Immature natural killer cell (primary cell): ENCODE measurements at places on chromosomes 6 and 20. TPM values are rescaled to one million over a fixed set of nuclear protein-coding genes. Genes with fewer than 3 reads are reported as not detected.

GRCh38 chr6:129936329-129937165, 75.4 kb upstream of the TMEM244 start:
- peak; percentile 31 for DNase-seq
- H3K4me1 ChIP-seq, result no peaks in the 10 kb centered on the region
- H3K27ac ChIP-seq, result no peak overlapping the region
- peaks cover 6% of the 10 kb centered on the region for H3K27me3 ChIP-seq
- no peaks in the 10 kb centered on the region for H3K36me3 ChIP-seq
- H3K4me3 ChIP-seq, result no peak overlapping the region

- H3K27me3 ChIP-seq, result peaks cover 5% of the 10 kb centered on the region
- H3K27ac ChIP-seq, result no peak overlapping the region
- H3K36me3 ChIP-seq, result no peaks in the 10 kb centered on the region
- no peak overlapping the region for H3K4me3 ChIP-seq
- DNase-seq, result no peak
These were observed 43.1 kb upstream of the CD93 start for GRCh38 chr20:23129266-23129665.

DNA sequence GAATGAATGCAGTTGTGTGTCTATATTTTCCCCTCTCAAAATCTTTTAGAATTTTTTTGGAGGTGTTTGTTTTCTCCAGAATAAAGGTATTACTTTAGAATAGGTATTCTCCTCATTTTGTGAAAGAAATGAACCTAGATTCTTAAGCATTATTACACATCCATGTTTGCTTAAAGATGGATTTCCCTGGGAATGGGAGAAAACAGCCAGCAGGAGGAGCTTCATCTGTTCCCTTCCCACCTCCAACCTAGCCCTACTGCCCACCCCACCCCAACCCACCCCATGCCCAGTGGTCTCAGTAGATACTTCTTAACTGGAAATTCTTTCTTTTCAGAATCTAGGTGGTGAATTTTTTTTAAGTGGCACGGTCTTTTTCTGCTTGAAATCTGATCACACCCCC, 127.8 kb downstream of the CD109 start:
- DNase-seq, result no peak
- no peak overlapping the region for H3K27ac ChIP-seq

The KHDRBS2 gene
- not detected for polyA plus RNA-seq

DNA sequence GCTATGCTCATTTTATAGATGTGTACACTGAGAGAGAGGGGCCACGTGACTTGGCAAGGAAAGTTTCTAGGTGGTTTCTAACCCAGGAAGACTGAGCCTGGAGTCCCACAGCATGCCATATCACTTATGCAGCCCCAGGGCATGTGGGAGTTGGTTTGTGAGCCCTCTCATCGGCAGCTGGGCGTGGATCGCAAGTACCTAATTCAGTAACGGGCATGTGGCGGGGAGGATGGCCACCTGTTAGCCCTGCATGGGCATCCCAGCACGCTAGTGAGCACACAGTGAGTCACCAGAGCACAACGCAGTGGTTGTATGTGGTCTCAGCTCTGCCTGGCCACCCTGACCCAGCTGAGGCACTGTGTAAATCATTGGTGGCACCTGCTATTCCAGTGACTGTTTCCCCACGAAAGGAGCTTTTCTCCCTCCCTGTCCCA, 88.3 kb downstream of the NINL start:
- no peaks in the 10 kb centered on the region for H3K27me3 ChIP-seq
- no peak for DNase-seq
- H3K4me1 ChIP-seq, result no peaks in the 10 kb centered on the region
- no peak overlapping the region for H3K27ac ChIP-seq
- H3K36me3 ChIP-seq, result no peaks in the 10 kb centered on the region

The RPRD1B gene
- 2.1 TPM for polyA plus RNA-seq

DNA sequence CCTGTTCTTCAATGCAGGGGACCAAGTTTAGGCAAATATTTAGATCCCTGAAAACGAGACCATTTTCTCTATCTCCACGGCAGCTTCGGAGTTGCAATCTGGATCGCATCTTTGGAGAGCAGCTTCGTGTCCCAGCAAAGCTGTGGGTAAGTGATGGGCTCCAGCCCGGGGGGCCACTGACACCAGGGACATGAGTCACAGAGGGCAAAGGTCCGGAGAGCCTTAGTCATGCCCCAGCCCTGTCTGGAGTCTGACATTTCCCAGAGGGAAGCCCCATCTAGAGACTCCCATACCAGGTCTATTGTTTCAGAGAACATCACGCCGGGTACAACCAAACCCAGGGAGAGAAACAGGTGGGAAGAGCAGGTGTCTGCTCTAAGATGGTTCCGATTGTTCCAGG, 95.9 kb downstream of the NFATC2 start:
- H3K4me1 ChIP-seq, result peaks cover 79% of the 10 kb centered on the region
- H3K36me3 ChIP-seq, result peaks cover 51% of the 10 kb centered on the region
- DNase-seq, result no peak
- H3K27ac ChIP-seq, result no peak overlapping the region

DNA sequence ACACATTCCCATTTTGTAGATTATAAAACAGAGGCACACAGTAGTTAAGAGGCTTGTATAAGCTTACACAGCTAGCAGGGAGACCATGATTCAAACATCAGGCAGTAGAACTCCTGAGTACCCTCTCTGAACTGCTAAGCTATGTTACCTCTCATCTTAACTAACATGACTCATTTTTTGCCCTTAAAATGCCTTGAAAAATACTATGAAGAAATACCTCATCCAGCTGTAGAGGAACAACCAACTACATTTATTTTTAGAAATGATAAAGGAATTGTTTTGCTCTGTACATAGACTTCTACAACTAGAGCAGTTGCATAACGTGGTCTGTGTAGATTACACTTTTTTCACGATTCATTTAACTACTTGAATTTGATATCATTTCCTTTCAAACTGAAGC, 102.1 kb downstream of the FLRT3 start:
- no peaks in the 10 kb centered on the region for H3K27me3 ChIP-seq
- no peaks in the 10 kb centered on the region for H3K4me1 ChIP-seq
- DNase-seq, result no peak
- no peaks in the 10 kb centered on the region for H3K36me3 ChIP-seq
- no peak overlapping the region for H3K4me3 ChIP-seq

DNA sequence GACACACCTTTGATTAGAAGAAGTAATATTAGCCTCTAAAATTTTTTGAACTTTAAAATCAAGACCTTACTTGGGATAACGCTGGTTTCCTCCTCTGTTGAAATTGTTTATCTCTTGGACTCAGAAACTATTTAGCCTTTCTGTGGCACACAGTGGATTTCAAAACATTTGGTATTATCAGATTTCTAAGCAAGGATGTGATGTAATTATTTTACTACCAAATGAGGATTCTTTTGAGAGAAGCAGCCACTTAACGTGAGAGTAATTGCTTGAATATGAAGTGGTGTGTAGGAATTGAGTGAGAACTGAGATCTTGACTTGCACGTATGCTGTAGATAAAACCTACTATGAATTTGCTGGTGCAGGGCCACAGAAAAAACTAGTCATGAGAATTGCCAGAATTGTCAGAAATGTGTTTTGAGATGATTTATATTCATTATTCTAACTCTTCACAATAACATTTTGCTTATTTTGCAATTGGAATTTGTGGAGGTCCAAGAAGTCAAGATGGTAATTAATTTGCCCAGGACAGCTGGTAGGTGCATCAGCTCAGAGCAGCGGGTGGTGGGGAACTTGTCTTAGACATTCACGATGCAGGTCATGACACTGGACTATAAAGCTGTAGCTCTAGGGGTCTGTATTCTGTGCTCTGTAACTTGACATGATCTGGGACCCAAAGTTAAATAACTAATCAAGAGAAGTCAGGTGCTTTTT, 53.4 kb downstream of the AKAP12 start:
- H3K27me3 ChIP-seq, result peaks cover 22% of the 10 kb centered on the region
- H3K27ac ChIP-seq, result no peak overlapping the region
- no peak for DNase-seq
- peaks cover 14% of the 10 kb centered on the region for H3K4me1 ChIP-seq
- no peaks in the 10 kb centered on the region for H3K36me3 ChIP-seq

- no peak overlapping the region for H3K4me3 ChIP-seq
- no peaks in the 10 kb centered on the region for H3K4me1 ChIP-seq
- peaks cover 10% of the 10 kb centered on the region for H3K27me3 ChIP-seq
- H3K36me3 ChIP-seq, result no peaks in the 10 kb centered on the region
These were observed 227.7 kb downstream of the SLC35F1 start for GRCh38 chr6:118134736-118135135.

The OR2J2 gene
- polyA plus RNA-seq, result not detected

DNA sequence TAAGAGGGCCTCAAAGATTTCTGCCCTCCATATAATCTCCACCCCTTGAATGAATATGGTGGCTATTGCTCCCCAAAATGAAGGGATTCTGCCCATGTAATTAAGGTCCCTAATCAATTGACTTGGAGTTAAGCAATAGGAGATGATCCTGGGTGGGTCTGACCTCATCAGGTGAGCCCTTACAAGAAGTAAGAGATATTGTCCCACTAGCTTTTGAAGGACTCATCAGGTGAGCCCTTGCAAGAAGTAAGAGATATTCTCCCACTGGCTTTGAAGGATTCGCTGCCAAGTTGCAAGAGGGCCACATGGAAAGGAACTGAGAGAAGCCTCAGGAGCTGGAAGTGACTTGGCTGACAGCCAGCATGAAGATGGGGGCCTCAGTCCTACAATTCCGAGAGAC, 103.4 kb downstream of the BMP7 start:
- DNase-seq, result no peak
- peaks cover 2% of the 10 kb centered on the region for H3K27me3 ChIP-seq
- no peak overlapping the region for H3K4me3 ChIP-seq
- H3K36me3 ChIP-seq, result no peaks in the 10 kb centered on the region
- no peaks in the 10 kb centered on the region for H3K4me1 ChIP-seq
- H3K27ac ChIP-seq, result no peak overlapping the region

The XKR7 gene
- polyA plus RNA-seq, result not detected

- H3K27ac ChIP-seq, result no peak overlapping the region
- no peaks in the 10 kb centered on the region for H3K4me1 ChIP-seq
- H3K27me3 ChIP-seq, result peaks cover 3% of the 10 kb centered on the region
- no peak overlapping the region for H3K4me3 ChIP-seq
- DNase-seq, result no peak
These were observed 23.8 kb downstream of the MAS1 start for GRCh38 chr6:159914565-159914923.

The IRAK1BP1 gene
- 1.1 TPM for polyA plus RNA-seq

DNA sequence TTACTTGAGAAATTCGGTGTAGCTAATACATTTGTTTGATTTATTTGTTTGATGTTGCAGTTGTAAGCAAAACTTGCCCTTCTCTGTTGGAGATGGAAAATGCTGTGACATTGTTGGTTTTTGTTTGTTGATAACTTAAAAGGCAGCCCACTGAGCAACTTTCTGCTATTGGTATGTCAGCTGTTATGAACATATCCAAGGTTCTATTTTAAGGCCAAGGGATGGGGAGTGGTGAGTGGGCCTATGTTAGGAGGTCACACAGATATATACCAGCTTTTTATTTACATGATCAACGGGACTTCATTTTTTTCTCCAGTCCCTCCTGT, 5.7 kb downstream of the QKI start:
- H3K4me3 ChIP-seq, result peak overlapping the region; percentile 61
- DNase-seq, result no peak
- peaks cover 61% of the 10 kb centered on the region for H3K4me1 ChIP-seq
- H3K36me3 ChIP-seq, result no peaks in the 10 kb centered on the region
- peak overlapping the region; percentile 26 for H3K27ac ChIP-seq
- H3K27me3 ChIP-seq, result peaks cover 5% of the 10 kb centered on the region

DNA sequence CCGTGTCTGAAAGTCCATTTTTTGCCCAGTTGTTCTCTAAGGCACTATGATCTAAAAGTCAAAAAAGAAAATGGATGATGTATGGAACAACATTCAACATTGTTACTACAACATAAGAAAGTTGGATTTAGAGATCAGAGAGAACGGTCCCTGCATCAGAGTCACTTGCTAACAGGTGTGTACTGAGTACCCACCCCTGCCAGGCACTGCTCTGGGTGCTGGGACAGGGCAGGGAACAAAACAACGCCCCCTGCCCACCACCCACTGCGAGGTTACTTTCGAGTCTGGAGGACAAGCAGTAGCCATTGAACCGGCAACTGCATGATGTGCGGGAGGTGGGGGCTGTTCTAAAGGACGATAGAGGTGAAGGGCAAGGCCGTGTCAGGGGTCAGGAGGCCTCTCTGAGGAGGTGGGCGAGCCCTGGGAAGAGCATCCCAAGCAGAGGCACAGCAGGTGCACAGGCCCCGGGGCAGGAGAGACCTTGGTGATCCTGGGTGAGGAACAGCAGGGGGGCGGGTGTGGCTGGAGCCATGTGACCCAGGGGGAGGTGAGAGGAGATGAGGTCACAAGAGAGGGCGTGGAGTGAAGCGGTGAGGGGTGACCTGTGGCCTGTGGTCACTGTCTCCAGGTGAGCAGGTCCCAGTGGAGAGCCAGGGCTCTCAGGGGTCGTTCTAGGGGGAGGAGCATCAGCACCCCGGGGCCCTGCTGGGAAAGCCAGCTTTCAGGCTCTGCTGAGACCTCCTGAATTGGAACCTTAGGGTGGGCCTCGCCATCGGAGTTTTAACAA, 197.5 kb upstream of the SULF2 start:
- H3K27ac ChIP-seq, result no peak overlapping the region
- H3K4me1 ChIP-seq, result no peaks in the 10 kb centered on the region
- no peaks in the 10 kb centered on the region for H3K36me3 ChIP-seq
- no peak for DNase-seq
- no peak overlapping the region for H3K4me3 ChIP-seq

DNA sequence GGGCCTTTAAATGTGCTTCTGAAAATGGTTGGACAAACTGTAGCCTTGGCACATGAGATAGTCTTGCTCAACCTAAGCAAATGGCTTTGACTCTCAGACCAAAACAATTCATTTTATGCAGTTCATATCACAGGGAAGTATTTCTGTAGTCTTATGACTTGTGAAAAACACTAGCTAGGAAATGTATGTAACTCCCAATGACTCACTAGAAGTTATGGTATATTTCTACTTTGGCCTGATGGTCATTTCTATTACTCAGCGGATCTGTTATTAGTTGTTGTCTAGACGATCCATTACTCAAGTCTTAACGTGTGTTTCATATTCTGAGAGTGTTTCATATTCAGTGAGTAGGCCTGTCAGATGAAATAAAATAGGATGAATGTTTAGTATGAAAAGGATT, 1333.5 kb downstream of the KHDRBS2 start:
- no peaks in the 10 kb centered on the region for H3K27me3 ChIP-seq
- DNase-seq, result no peak
- no peak overlapping the region for H3K27ac ChIP-seq
